ENCODE measurements at places on chromosomes 3 and 15.

GRCh38 chr3:42601896-42602581 lies 1.6 kb downstream of the NKTR start:
- no peak for DNase-seq

DNA sequence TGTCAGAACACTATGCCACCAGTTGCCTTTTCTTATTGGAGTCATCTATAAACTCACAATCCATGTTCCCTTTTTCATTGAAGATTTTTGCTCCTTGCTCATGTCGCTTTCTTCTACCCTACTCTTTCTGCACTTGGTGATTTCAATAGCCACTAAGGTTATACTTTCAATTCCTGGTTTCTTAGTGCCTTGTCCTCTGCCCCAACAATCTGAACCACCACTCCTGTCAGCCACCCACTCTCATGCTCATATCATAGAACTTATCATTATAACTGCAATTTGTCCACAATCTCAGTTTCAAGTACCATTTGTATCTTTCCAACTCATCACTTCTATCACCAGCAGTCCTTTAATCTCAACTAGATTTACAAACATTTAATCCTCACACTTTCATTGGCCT lies 10.0 kb upstream of the GRAMD1C start:
- no peak for DNase-seq

DNA sequence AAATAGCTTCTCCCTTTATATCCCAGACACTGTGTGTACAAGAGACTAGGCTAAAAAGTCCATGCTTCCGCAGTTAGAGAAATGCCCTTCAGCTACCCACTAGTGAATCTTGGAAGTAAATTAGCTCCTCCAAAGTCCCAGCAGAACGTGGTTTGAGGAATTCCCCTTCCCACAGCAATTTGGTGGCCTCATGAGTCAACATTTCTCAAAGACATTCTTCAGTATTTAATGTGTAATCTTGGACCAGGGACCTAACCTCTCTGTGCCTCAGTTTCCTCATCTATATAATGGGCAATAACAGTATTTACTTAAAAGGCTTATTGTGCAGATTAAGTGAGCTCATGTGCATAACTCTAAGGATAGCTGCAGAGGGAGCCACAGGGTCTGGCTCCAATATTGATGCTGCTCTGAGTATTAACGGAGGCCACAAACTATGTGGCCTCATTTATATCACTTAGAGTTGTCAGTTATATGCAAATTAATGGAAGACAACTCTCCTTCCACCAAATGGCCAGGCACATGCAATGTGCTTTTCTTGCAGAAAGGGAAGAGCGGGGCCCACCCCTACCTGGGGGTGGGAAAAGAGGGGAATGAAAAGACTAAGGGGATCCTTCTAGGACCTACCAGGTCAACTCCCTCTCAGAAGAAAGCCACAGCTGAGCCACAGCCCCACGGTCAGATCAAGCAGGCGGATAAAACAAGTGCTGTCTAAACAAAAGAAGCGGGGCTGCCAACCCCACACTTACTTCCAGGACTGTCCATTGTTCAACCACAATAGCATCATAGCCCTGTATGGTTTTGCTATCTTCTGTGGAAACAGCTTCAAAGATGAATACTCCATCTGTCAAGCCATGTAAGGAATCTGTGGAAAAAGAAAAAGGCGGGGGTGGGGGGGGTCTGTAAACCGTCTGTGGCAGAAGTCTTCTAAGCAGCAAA lies 92.4 kb downstream of the OXNAD1 start:
- DNase-seq, result no peak

GRCh38 chr15:88491158-88491557 lies 23.6 kb downstream of the MRPS11 start:
- no peak for DNase-seq

DNA sequence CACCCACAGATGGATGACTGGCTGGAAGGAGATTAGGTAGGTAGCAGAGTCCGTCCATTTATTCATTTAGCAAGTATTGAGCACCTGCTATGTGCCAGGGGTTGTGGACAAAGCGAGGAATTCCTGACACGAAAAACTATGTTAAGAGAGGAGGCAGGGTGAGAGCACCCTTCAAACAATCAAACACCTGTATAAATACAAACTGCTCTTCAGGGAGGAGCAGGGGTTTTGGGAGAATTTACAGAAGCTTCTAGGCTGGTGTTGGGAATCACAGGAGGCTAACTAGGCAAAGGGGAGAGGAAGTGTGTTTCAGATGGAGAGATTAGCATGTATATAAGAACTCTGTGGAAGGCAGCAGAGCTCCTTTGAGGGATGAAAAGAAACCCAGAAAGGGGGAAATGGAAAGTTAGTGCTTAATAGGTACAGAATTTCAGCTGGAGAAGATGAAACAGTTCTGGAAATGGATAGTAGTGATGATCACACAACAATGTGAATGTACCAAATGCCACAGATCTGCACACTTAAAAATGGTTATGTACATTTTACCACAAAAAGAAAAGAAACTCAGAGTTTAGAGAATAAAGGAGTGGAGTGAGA lies 805 bp upstream of the SEC22C start:
- DNase-seq, result no peak

- no peak for DNase-seq
Measured at GRCh38 chr3:78986416-78987101, 781.2 kb downstream of the ROBO1 start.

DNA sequence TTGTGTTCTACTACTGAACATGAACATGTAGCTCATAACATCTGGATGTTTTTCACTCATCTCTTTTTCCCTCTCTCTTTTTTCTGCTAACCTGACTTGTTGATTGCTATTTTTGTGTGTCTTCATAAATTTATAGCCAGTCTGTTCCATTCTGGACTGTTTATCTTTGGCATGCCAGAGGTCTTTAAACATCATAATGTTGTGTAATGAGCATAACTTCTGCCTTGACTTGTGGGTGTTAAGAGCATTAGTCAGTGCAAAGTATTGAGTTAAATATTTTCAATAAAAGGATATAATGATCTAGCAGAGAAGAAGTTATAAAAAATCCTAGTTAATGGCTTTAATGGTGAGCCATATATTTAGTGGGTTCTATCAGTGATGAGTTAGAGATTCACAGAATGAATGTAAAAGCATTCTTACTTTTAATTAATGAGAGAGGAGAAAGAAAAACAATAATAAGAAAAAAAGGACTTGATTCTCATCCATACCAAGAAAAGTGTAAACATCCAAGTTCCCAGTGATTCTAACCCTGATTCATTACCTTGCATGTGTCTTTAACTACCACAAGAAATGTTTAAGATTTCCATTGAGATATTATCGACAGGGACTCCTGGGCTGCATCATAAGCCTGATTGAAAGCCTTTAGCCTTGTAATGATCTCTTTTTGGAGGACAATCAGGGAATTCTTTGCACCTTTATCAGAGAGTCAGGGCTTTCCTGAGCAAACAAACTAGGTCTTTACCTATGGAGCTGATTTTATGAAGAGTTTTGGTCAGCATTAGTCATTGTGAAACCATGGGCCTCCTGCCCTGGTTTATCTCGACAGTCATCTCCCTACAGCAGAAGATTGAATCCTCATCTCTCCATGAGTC lies 22.9 kb downstream of the MITF start:
- no peak for DNase-seq

DNA sequence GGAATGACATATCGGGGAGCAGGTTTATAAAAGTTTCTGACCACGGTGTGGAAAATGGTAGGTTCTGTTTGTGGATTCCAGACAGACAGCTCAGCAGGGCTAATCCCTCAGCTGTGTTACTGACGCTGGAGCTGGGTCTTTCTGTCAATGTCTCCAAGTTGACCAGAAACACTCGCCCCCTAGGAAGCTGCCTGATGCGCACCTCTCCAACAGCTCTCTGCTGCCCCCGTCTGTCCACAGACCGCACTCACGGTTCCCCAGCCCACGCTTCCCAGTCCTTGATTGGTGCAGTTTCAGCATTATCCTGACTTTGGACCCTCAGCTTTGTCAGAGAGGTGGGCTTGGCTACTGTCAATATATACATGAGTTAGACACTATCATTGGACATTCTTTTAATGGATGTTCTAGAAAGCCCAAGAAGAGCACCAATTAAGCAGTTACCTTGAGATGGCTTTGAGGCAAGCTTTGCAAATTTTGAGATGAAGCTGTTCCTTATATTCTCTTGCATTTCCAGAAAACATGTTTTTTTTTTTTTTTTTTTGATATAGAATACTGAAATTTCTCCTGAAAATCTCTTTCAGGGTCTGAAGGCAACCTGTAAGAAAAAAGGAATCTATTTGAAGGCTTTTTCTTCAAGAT lies 98.9 kb upstream of the TBC1D5 start:
- peak; percentile 85 for DNase-seq

DNA sequence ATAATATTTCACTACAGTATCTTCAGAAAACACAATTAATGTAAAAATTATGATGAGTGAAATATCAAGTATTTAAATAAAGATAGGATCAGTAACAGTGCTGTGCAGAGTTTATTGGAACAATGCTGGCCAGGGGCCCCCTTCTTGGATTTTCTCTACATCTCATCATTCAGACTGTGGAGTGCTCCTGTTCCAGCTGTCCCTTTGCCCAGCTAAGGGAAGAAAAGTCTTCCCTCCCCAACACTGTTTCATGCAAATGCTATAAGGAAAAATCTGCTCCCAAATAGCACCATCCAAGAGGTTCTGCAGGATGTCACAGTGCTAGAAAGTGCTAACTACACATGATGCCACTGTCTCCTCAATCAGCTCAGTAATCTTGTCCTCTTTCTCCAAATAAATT lies 64.5 kb downstream of the RPL39L start:
- no peak for DNase-seq

All from HEK293T (cell line).